ENCODE measurements at places on chromosomes 11 and 22. TPM values are rescaled to one million over a fixed set of nuclear protein-coding genes. Genes with fewer than 3 reads are reported as not detected.

GRCh38 chr11:130606781-130607511, 158.5 kb downstream of the ADAMTS15 start:
- no peak for DNase-seq

DNA sequence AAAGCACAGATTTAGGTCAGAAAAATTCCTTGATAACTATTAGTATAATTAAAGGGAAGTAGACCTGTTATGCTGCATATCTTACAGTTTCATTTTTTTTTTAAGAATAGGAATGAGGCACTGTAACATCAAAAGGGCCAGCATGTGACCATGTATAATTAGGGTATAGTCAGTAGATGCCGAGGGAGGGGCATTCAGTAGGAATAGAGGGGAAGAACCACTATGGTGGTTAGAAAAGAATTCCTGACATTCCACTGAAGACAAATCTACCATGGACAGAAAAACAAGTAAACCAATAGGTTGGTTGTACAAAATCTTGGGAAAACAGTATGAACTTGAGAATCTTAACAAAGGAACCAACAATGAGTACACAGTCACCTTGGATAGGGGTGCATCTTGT, 78.4 kb upstream of the CCDC179 start:
- DNase-seq, result no peak

GRCh38 chr22:28013611-28014010, 94.6 kb upstream of the PITPNB start:
- DNase-seq, result no peak

- no peak for DNase-seq
Measured at GRCh38 chr11:71463331-71464211, 10.6 kb downstream of the NADSYN1 start.

IGLL1 gene
- not detected for total RNA-seq

NLRP14 gene
- 0.40 TPM for total RNA-seq
